ENCODE measurements at places on chromosomes 7 and 10.
A peak's percentile ranks its signal among the peaks of the same experiment; 100 is the strongest.

- no peak for DNase-seq
These were observed 26.4 kb downstream of the PRF1 start for GRCh38 chr10:70575874-70576802.

- DNase-seq = peak; percentile 61
These were observed 76.5 kb downstream of the BMPER start for GRCh38 chr7:33981671-33982424.

DNA sequence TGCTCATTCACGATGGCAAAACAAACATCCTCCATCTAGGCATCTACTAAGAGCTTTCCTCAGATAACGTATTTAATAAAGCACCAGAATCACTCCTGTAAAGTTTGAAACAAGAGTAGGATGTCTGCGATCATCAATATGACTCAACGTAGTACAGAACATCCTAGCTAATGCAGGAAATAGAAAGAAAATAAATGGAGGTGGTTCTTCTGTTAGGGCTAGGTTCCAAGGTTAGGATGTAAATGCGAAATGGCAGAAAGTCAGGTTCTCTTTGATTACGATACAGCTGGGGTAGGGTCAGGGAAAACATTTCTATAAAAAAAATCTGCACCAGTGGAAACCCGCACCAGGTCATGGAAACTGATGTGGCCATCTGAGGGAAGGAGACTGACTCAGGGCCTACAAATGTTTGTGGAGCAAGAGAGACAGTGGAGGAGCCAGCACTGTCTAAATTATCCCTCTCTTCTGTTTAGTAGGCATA lies 29.1 kb downstream of the CCDC6 start:
- peak; percentile 57 for DNase-seq

DNA sequence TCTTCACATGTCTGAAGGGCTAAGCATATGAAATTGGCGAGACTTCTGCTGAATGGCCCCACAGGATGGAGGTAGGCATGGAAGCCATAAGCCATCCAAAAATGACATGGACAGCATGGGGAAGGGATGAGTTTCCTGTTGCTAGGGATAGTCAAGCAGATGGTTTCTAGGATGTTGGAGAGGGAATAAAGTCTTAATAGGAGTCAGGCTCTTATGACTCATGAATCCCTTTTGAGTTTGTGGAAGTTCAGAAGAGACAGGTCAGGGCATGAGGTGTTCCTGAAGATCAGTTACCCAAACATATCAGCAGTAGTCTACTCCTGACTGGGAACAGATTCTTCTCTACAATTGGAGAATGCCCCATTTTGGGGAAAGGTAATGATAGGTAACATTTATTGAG lies 243.9 kb downstream of the REEP3 start:
- DNase-seq = no peak

GRCh38 chr7:29898301-29898700 lies 91.3 kb downstream of the SCRN1 start:
- no peak for DNase-seq

GRCh38 chr7:82530361-82530760 lies 86.8 kb upstream of the CACNA2D1 start:
- DNase-seq = no peak

DNA sequence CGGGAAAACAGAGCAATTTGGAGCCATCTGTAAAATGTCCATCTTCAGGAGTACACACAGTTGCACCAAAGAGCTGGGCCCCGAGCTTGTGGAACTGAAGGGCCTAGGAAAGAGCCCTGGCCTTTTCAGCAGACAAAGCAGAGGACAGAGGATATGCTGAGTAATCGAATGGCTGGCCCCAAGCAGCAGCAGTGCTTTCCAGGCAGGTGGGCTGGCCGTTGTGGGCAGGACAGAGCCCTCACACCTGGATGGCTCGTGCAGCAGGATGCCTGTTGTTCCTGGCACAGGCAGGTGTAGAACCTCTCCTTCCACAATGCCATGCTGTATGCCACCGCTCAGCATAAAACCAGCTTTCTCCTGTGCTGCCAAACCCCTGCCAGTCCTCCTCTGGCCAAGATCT lies 32.5 kb upstream of the TNS3 start:
- no peak for DNase-seq

- no peak for DNase-seq
These were observed 3.6 kb downstream of the ZEB1 start for GRCh38 chr10:31322647-31323046.

GRCh38 chr10:110860576-110861241 lies 11.0 kb upstream of the PDCD4 start:
- DNase-seq = no peak

DNA sequence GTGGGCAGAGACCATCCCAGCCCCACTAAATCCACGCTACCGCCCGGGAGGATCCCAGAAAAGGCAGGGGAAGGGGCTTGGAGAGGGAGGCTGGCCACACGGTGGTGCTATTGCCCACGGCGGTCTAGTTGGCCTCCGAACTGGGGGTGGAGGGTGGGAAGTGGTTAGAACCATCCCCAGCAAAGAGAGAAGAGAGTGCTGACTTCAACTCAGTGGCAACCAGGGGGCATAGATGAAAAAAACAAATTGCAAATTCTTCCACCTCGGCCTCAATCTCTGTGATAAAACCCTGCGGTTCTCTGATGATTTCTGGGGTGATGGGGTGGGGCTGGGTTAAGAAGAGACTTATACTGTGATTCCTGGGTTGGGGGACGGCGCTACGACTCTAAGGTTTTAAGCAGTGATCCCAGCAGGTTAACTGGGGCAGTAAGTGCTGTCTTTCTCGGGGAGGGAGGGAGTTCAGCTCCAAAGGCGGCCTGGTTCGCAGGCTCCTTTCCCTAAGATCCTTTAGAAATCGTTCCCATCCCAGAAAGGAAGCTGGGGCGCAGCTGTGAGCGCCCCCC lies 154.5 kb upstream of the LYZL2 start:
- peak; percentile 73 for DNase-seq

- DNase-seq = no peak
These were observed 56.1 kb downstream of the ZNF727 start for GRCh38 chr7:64101126-64101942.

DNA sequence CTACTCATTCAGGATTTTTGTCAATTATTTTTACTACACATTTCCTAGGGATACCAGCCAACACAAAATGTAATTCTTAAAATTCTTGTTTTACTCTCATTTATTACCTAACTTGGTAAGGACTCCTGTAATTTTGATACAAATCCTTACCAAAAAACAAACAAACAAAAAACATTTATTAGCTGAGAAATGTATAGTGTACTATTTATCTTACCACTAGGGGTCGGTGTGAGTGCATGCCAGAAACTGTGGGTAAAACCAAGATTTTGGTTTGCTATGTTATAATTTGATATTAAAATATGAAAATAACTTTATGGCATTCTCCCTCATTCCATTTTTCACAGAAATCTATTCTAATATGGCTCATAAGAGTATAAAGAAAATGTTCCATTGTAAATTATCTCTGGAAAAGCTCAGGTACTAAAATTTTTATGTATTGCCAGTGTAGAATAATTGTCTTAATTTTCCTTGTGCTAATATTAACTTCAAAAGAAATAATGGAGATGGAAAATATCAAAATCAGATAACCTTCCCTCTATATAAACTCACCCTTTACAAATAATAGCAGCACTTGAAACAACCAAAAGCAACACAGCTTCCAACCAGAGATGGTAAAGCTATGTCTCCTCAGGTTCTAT lies 290.8 kb upstream of the PCDH15 start:
- DNase-seq = no peak

DNA sequence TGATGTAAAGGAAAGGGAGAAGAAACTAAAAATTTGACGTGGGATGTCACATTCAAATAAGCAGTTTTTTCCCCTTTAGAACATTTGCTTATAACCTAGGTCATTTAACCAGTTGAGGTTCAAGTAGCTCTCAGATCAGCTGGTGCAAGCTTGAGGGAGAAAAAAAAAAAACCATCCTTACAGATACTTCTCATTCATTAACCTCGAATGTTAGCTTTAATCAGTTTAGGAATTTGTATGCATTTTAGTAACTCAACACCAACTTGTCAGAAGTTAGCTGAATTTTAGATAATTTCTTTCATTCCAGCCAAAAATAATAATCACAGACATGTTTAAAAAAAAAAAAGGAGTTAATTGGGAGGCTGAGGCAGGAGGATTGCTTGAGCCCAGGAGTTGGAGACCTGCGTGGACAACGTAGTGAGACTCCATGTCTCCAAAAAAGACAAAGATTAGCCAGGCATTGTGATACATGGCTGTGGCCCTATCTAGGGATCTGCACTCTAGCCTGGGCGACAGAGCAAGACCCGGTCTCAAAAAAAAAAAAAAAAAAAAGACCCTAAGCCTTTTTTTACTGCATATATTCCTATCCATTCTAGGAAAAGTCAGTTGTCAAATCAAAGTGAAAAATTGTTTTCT lies 46.2 kb downstream of the BMPR1A start:
- DNase-seq = no peak

GRCh38 chr10:50312464-50313437 lies 61.4 kb upstream of the ASAH2 start:
- no peak for DNase-seq

GRCh38 chr10:132648851-132649528 lies 111.4 kb downstream of the INPP5A start:
- no peak for DNase-seq

DNA sequence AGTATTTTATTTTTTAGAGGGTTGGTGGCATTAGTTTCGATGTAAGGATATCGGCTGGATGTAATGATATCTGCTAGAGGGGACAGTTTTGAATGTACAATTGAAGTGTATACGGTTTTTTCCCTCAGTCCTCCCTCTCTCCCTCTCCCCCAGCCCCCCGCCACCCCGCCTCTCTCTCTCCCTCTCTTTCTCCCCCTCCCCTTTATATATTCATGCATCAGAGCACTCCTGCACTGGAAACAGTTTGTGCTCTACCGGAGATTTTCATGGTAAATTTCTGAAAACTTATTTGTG lies 1.6 kb downstream of the GLCCI1 start:
- DNase-seq = no peak

DNA sequence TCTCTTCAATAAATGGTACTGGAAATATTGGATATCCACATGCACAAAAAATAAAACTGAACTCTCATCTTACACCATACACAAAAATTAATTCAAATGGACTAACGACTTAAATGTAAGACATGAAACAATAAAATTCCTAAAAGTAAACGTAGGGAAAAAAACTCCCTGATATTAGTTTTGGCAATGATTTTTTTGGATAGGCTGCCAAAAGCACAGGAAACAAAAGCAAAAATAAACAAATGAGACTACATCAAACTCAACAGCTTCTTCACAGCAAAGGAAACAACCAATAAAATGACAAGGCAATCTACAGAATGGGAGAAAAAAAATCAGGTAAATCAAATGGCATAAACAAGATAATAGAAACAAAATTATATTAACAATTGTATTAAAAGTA lies 65.7 kb downstream of the ORC5 start:
- no peak for DNase-seq

- DNase-seq = no peak
These were observed 1.3 kb upstream of the PAPSS2 start for GRCh38 chr10:87658321-87658795.

- peak; percentile 82 for DNase-seq
These were observed 457.6 kb upstream of the KLF6 start for GRCh38 chr10:4242561-4243035.

- peak; percentile 76 for DNase-seq
These were observed 15.8 kb upstream of the BNIP3 start for GRCh38 chr10:131997366-131998049.

- DNase-seq = no peak
These were observed 11.2 kb downstream of the ITPRIP start for GRCh38 chr10:104326991-104327610.

DNA sequence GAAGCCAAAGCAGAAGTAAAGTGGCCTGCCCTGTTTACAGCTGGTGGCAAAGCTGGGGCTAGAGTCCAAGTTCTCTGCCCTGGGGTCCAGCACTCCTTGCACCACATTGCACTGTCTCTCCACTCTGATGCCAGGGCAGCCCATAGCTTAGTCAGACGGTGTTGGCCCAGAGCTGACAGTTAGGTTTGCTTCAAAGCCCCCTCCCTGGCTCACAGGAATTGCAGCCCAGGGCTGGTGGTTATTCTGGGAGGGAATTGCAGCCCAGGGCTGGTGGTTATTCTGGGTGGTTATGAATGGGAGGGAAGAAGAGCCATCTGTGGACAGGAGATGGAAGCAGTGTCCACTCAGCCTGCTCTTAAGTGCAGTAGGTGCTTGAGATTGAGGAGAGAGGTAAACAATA lies 88.9 kb downstream of the SCRN1 start:
- no peak for DNase-seq

DNA sequence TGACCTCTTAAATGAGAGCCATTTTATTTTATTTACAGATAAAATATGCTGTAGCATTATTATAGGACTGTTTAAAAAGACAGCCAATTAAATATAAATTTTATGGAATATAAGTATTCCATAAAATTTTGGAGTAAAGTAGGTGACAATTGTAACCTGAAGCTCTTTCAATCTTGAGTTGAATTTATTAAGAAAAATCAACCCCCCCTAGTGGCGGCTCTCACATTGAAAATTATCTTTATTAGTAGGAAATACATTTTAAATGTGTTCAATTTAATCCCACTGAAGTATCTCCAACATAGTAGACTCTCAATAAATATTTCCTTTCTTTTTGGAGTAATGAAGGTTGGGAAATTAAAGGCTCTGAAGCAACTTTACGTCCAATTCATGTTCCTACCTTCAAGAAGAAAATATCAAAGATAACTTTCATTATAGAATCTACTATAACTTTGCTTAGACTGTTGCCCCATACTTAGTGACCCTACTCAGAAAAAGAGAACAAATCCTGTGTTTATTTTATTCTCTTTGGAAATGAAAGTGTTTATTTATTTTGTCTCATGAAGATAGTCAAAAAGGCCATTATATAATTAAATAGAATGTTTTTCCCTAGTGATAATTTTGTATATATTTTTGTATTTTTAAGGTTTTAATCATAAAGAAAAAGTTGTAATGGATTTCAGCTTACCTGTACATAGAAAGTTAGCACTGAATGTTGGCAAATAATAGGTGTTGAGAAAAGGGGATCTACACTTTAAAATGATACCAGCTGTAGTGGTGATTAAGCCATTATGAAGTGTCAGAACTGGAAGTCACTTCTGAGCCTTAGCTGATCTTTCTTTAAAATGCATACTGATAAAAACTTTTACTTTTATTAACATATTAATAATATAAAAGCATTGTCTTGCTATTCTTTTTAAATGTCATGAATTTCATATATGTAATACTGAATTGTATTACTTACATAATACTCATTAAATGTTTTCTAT lies 3.3 kb downstream of the AHR start:
- no peak for DNase-seq

DNA sequence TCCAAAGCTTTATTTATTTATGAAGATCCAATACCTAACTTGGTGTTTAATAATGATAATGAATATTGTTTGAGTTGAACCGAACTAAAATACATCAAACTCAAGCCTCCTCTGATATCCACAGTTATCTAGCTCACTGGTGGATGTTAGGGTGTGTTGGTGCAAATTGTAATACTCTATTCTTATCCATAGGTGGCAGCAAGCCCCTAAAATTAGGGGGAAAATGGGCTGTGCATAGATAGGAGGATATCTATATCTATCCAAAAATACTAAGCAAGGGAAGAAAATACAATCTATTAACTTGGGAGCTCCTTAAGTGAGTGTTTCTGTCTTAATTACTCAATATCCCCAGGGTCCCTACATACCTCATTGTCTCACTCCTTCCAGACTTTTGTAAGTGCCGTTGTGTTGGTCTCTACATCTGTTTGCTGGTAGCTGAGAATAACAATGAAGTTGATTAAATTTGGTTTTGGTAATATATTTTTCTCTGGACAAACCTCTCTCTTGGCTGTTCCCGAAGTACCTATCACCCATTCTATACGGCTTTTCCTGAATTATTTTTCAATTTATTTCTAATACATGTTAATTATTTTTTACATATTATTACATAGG lies 55.0 kb upstream of the VWDE start:
- no peak for DNase-seq

GRCh38 chr7:105353752-105354328 lies 34.9 kb downstream of the SRPK2 start:
- peak; percentile 55 for DNase-seq

- no peak for DNase-seq
These were observed 4.2 kb upstream of the CALCR start for GRCh38 chr7:93578762-93579161.
